ENCODE measurements at places on chromosomes 4 and X.

- DNase-seq = no peak
Observed at GRCh38 chr4:187714957-187715356, 280.6 kb upstream of the ZFP42 start.

DNA sequence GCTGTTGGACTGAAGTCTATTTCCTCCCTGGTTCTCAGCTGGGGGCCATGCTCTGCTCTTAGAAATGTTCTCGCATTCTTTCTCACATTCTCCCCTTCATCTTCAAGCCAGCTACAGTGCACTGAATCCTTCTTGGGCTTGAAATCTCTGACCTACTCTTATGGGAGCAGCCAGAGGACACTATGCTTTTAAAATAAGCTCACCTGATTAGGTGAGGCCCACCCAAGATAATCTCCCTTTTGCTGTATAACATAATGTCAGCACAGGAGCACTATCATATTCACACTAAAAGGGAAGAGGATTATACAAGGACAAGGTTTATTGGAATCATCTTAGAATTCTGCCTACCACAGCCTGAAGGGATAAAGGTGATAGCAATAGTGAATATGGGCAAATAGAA, 146.3 kb downstream of the ZNF674 start:
- no peak for DNase-seq

GRCh38 chr4:109588176-109588575, 28.1 kb downstream of the MCUB start:
- no peak for DNase-seq

GRCh38 chr4:845836-846251, 19.9 kb upstream of the CPLX1 start:
- no peak for DNase-seq

DNA sequence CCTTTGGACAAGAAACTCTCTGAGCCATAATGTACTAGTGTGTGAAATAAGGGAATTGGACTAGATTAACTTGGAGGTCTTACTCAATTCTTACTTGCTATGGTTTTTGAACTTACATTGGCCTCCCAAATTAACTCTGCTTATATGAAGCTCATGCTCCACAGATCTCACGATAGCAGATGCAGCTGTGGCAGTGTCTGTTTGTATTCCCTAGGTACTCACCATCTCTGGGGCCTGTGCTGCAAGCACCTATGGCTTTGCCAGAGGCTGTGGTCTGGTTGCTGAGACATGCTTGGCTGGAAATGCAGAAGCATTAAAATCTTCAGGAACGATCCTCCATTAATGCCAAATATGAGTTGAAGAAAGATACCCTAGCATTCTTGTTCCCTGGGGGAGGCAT, 112.8 kb downstream of the MSL3 start:
- no peak for DNase-seq

- DNase-seq = no peak
Observed at GRCh38 chrX:20059467-20060128, 57.1 kb downstream of the MAP7D2 start.

DNA sequence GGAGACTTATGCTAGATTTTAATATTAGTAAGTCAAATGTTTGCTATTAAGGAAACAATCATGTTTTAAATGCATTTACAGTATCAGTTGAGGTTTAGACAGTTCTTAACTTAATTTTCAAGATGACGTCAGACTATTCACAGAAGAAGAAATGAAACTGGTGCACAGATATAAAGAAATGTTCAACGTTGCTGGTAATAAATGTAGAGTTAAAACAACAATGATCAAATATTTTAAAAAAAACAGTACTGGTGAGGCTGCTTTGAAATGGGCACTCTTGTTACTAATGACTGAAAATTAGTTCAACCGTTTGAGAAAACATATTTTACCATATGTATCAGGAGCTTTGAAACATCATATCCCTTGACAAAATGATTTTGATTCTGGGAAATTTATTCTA, 44.2 kb downstream of the ABHD18 start:
- DNase-seq = no peak

DNA sequence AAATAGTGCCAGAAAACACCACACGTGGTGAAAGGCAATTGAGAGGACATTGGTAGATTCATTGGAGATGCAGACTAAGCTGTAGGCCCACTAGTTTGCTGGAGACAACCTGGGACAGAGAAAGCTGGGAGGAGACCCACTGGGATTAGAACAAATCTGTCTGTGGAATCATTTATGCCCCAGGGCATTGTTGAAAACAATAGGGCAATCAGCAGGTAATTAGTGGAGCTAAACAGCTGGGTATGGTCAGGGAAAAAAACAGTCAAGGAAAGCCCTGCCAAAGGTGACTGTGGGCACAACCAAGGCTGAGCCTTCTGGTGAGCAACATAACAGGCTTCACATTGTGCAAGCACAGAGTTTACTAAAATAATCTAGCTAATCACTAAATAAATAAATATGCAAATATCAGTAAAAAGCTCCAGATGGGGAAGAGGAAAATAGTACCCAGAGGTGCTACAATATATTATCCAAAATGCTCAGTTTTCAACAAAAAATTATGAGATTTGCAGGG, 9.0 kb downstream of the TCEAL3 start:
- DNase-seq = no peak

DNA sequence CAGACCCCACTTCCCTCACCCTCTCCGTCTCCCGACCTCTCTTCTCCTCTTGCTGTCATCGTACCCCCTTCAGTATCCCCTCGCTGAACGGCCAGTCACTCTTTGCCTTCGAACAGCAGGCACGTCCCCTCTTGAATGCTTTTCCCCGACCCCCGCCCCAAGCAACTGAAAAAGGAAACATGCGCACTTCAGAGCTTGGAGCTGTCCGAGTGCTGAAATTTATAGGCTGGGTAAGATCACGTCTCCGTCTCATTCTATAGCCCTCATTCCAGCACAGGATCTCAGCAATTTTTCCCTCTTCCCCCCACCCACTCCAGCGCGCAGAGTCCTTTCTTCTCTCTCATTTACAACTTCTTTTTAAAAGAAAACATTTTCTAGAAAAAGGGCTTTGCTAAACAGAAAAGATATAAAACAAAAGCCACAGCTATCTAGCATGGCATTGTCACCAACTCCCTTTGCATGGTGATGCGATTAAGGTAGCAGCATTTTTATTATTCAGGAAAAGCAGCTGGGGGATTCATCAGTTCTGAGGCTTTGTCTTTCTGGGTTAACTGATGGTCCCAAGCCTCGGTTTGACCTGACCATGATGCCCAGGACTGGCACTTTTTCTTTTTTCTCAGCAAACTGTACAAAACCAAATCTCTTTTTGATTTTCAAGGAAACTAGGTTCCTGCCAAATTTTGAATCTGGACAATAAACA, at the start of gene GLRA2:
GLRA2 (plus strand) TSS at position 247 of the 700 bp plus-strand sequence. CDS start 522 bp downstream, outside the sequence.
- no peak for DNase-seq

DNA sequence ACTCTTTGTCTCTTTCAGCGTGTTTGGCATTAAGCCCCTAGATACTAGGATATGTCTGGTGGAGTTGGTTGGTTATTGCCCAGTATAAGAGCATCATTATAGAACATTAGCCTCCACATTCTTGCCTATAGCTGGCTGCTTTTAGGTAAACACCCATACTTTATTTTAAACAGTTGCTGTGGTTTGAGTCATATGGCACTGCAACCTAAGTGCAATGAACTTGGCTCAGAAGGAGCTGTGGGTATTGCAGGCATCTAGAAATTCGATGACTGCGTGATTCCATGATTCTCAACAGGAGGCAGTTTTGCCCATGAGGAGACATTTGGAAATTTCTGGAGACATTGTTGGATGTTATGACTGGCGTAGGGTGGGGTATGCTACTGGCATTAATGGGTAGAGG, 49.5 kb downstream of the DCLK2 start:
- DNase-seq = no peak

DNA sequence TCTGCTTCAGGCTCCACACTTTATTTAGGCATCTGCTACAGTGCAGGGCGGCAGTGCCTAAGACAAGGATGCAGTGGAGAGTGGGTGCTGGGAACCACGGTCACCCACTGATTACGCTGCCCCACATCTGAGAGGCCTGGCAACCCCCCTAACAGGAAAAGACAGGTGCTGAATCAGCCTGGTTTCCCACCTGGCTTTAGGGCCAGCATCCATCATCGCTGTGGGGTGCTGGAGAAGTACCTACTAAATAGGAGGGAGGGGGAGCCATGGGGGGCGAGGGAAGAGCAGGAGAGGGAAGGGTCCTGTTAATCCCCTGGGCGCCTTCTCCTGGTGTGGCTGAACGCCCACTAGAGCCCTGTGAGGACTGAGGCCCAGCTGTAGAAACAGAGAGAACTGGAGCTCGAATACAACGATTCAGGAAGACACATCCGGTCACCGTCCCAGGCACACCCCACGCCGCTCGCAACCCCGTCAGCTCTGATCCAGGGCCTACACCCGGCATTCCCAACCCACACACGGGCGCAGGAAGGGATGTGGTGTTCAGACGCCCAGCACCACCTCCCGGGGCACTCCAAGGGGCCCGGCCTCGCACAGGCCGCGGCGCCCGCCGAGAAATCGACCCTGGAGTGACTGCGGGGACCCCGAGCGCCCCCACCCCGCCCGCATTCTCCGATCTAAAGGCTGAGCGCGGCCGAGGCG, 554 bp downstream of the DCTD start:
- no peak for DNase-seq

- no peak for DNase-seq
Observed at GRCh38 chr4:76120199-76120598, 28.0 kb downstream of the NUP54 start.

GRCh38 chr4:31045724-31046318, 325.7 kb downstream of the PCDH7 start:
- DNase-seq = no peak

DNA sequence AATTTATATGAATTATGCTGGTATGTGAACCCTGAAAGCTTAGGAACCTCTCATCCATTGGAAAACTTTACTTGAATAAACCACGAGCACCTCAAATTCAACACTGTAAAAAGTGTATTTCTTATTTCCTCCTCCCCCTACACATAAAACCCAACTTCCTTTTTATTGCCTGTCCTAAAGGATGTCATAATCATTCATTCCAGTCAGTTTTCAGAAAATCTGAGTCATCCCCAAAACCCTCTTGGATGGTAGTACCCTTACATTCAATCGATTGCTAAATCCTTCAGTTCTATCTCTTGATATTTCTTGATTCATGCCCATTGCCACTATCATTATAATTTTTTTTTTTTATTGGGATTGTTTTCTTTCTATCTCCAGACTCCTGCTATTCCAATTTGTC, 91.1 kb upstream of the ATP8A1 start:
- DNase-seq = no peak

GRCh38 chrX:119745283-119745848, 13.0 kb upstream of the SOWAHD start:
- DNase-seq = no peak

DNA sequence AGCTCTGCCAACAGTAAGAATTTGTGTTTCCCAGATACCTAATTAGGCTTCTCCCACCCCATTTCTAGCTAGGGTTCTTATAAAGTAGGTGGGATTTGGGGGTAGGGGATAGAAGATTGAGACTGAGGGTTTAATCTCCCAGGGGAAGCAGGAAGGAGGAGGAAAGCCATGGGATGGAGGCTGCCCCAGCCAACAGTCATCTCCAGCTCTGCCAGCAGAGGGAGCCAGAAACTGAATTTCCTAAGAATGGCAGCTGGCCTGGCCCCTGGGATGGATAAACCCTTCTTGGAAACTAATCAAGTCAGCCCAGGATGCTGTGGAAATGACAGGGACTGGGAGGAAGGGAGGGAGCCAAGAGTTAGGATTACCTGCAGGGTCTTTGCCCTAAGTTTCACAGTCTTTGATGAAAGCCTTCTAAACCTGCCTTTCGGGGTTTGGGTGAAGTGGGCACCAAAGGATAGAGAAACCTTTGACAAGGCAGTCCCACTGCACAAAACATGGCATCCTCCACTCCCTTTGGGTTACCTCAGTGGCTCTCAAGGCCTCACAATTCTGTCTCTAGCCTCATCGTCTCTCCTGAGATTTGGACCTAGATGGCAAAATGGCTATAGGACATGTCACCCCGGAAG, 6.7 kb upstream of the ERCC6L start:
- DNase-seq = no peak

DNA sequence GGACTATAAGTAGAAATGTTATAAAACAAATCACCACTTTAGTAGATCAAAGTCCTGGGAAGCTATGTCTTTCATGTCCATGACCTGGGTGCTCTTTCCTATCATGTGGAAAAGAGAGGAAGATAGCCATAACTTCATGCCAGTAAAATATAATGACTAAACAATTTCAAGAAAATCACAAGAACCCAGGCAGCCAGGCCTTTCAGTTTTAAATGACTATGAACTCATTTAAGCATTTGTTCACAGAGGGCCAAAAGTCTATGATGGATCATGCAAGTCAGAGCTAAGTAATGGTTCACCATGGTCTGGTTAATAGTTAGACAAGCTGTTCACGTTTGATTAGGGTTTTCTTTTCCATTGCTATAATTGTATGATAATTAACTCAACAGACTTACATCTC, 155.8 kb downstream of the PPARGC1A start:
- no peak for DNase-seq

All from stimulated activated CD4-positive, alpha-beta T cell treated with anti-CD3 and anti-CD28 coated beads, Interleukin-15, amount 100 ng/mL, for 1 hour (primary cell).